HCT116 (cell line): ENCODE measurements at places on chromosomes 16 and 17.
A peak's percentile ranks its signal among the peaks of the same experiment; 100 is the strongest.

DNA sequence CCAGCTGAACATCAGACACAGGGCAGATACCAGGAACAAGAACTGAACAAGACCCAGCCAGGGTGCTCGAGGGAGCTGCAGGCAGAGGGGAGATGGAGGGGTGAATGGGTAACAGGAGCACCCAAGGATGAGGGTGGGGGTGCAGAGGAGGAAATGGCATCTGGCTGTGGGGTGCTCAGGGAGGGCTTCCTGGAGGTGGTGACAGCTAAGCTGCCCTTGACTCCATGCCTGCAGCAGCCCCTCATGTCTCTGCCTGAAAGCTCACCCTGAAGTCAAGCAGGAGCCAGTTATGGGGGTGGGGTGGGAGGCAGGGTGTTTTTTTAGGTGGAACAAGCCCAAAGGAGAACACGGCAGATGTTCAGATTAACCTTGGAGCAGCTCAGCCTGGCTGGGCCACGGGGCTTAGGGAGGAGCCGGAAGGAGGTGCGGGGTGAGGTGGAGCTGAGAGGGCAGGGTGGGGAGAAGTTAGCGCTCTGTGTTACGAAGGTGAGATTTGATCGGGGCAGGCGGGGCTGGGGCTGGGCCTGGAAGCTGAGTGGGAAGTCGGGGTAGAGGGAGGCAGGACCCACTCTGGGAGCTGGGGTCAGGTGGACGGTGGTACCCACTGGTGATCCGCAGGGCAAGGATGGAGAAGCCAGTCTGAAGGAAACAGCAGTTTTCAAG lies 143.0 kb downstream of the ENGASE start:
- DNase-seq = no peak

GRCh38 chr17:70074236-70074830 lies 692 bp upstream of the KCNJ16 start:
- no peak for DNase-seq

DNA sequence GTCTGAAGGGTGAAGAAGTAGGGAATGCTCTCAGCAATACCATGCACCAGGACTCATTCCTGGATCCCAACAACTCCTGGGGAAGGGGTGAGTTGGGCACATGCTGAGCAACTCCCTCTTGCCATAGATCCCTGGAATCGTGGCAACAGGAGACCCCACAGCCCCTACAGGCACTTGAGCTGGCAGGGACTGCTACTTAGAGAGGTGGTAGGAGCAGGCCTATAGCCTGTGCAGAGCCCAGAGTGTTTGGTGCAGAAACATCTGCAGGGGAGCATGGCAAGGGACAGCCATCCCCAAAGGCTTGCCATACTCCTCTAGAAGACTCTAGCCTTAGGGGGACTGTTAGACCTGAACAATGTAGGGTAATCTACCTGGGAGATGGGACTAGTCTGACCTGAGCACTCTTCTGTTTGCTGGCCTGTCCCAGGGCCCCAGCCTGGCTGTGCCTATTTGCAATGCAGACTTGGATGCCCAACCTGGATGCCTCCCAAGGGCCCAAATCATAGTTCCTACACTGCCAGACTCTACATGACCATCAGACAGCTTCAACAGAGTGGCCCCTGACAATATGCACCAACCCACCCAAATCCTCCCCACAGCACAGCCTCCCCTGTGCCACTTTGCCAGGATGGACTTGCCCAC lies 568.6 kb upstream of the KIF2B start:
- no peak for DNase-seq

GRCh38 chr17:58005031-58005727 lies 1.9 kb downstream of the SRSF1 start:
- no peak for DNase-seq

DNA sequence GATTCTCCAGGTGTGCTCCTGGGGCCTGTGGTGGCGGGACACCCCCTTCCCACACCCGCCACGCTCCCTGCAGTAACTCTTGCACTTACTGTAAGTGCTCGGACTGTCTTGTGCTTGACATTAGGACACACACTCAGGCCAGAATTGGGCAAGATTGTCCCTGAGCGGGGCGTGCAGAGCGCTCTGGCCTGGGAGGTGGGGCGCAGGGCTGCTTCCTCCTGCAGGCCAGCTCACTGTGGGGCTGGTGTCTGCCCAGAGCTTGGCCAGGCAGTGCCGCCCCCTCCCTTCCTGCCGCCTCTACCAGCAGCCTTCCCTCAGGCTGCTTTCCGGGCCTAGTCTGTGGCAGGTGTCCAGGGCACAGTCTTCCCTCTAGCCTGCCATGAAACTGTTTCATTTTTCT lies 6.1 kb upstream of the ATP6V0C start:
- DNase-seq = no peak

DNA sequence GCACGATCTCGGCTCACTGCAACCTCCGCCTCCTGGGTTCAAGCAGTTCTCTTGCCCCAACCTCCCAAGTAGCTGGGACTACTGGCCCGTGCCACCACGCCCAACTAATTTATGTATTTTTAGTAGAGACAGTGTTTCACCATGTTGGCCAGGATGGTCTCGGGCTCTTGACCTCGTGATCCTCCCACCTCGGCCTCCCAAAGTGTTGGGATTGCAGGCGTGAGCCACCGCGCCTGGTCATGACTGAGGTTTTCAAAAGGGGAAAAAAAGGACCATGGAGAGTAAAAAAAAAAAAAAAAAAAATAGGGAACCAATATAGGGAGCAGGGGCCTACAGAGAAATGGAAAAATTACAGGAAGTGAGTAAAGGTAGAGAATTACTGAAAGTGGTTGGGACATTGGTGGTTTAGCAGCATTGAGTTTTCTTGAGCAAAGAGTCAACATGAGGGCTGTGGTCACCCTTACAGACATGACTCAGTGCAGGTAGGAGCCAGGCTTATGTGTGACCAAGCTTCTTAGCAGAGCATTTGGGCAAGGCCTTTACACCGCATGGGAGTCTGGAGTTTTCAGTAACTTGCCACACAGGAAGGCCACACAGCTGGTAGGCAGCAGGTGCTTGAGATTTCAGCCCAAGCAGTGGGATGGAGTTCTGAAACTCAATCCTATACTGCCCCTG lies 447.3 kb downstream of the HS3ST3B1 start:
- no peak for DNase-seq

- no peak for DNase-seq
Observed at GRCh38 chr17:46986366-46986765, 7.3 kb upstream of the RPRML start.

- DNase-seq = no peak
Observed at GRCh38 chr16:57615813-57616212, 12.6 kb upstream of the ADGRG1 start.

GRCh38 chr17:81287741-81288430 lies 7.2 kb downstream of the SLC38A10 start:
- no peak for DNase-seq

DNA sequence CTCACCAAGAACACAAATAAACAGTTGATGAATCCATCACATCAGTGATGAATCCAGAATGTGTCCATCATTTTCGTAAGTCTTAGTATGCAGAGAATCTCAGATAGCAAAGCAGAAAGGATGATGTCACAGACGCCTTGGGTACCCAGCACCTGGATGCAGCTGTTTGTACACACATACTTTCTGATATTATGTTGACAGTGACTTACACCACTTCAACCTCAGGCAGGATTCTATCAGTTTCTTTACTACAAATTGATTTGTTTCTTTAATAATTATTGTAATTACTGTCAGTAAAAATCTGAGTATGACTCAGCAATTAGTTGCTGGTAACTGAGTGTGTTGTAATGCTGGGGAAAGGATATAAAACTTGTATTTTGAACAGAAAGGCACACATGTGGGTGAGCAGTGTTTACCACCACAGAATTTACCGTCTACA lies 159.8 kb downstream of the RPTOR start:
- no peak for DNase-seq

GRCh38 chr17:4838309-4838785 lies 5.2 kb downstream of the MINK1 start:
- DNase-seq = no peak

DNA sequence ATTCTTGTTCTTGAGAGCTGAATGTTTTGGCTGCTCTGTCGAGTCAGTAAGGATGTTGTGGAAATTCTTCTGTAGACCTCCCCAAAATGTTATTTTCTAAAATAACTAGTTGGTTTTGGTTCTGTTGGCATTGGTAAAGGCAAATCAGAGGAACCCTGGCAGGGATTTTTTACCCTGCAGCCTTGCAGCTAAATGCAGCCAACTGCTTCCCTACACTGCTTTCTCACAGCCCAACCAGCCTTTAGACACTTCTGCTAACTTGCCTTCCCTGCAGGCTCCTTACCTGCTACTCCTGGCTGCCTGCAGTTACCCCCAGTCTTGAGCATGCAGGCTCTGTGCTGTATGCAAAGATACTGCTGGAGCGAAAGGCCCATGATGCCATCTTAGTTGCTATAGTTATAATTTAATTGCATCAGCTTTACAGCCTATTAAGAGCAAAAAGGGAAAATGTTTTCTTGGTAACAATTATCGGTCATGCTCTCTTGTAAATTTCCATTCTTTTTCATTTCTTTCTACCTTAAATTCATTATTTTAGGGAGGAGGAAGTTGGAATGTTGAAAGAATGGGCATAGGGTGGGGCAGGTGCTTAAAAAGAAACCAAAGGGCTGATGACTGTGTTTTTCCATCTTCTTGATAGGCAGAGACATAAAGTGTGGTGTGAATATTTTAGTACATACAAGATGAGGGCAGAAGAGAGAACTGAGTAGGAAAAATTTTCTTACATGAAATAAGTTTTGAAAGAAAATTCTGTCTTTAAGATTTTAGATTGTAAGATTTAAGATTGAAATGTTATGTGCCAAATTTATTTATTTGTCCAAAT lies 20.0 kb downstream of the NUP93 start:
- DNase-seq = no peak

DNA sequence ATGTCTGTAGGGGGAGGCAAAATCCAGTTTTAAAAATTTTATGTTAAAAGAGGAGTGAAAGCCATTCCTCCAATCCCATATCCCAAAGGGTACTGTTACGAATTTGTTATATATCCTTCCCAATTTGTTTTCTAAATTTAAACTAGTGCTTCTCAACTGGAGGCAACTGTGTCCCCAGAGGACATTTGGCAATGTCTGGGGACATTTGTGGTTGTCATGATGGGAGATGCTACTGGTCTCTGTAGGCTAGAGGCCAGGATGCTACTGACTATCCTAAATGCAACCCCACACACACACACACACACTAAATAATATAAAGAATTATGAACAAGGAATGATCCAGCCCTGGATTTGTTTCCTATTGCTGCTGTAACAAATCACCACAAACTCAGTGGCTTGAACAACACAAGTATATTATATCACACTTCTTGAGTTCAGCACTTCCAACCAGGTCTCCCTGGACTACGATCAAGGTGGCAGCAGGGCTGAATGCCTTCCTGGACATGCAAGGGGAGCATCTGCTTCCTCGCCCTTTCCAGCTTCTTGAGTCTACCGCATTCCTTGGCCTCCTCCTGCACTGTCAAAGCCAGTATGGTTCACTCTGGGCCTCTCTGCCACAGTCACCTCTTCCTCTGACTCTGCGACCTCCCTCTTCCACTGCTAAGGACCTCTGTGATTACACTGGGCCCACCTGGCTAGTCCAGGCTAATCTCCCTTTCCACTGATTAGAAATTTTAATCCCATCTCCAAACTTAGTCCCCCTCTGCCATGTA lies 30.1 kb downstream of the ARHGAP17 start:
- DNase-seq = no peak

DNA sequence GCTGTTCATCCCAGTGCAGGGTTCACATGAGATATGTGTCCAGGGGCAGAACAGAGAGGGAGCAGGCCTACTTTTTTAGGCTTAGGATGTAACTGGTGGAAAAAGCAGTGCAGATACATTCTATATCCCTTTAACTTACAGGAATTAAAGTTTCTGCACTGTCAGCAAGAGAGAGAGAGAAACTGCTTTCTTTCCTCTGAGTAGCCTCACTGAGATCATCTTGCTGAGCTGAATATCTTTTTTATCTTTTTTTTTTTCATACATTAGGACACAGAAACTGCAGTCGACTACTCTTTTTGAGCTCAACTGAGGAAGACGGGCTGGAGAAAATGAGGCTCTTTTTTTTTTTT lies 50.1 kb downstream of the CNGB1 start:
- no peak for DNase-seq

DNA sequence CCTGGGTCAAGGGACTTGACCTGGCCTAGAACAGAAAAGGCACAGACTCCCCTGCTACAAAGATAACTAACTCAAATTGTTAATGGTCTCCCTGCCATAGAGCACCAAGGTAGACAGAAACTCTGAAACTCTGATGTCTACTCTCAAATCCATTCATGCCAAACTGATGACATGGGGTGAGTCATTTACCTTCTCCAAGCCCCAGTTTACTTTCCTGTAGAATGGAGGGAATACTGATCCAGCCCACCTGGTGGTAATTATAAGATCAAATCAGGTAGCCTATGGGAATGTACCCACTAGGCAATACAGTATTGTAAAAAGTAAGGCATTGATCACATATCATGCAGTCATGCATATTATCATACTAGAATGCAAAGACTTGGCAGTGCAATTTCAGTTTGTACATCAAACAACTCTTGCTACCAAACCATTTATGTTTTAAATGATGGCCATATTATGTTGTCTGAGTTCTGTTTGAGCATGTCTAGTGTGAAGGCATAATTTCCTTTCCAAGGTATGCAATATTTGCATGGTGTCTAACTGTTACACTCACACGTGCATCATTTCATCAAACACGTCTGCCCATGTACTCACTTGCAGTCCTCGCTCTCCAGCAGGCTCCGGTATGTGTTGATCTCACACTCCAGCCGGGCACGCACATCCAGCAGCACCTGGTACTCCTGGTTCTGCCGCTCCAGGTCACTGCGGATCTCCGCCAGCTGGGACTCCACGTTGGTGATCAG lies 3.0 kb downstream of the KRT31 start:
- DNase-seq = no peak

DNA sequence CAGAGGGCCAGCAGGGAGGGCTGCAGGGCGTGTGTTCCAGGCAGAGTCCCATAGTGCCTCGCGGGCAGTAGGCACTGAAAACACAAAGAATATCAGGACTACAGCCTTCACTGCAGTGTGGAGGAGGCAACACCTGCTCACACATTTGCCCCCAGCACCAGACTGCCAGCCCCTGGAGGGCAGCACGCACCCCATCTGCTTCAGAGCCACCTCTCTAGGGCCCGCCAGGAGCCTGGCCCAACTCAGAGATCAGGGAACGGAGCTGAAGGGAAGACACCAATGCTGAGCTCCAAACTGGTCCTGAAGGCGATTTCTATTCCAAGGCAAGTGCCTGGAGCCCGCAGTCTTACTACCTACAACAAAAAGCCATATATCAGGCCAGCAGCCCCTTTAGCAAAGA lies 130.3 kb downstream of the ZNF423 start:
- DNase-seq = no peak

DNA sequence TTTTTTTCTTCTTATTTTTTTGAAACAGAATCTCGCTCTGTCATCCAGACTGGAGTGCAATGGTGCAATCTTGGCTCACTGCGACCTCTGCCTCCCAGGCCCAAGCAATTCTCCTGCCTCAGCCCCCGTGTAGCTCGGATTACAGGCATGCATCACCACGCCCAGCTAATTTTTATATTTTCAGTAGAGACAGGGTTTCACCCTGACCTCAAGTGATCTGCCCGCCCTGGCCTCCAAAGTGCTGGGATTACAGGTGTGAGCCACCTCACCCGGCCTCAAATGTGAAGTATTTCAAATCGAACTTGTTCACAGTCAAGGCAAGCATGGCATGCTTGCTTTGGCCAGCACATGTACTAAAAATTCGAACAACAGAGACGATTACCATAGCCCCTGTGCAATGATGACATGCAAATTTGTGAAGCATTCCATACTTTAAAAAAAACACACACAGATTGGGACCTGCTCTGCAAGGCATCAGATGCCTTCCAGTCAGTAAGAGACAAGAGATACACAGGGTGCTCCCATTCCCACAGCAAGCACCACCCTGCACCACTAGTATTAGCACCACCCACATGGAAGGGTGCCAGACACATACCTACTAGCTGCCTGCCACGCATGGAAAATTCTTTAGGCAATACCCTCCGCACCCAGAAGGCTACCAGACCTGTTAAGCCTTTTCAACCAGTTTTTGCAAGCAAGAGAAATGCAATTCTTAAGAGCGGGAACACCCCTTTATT lies 47.2 kb downstream of the ANKRD11 start:
- peak; percentile 37 for DNase-seq
